Renal pelvis (tissue), 12 donors: ENCODE measurements at places on chromosomes 5 and 9.
A peak's percentile ranks its signal among the peaks of the same experiment; 100 is the strongest.

DNA sequence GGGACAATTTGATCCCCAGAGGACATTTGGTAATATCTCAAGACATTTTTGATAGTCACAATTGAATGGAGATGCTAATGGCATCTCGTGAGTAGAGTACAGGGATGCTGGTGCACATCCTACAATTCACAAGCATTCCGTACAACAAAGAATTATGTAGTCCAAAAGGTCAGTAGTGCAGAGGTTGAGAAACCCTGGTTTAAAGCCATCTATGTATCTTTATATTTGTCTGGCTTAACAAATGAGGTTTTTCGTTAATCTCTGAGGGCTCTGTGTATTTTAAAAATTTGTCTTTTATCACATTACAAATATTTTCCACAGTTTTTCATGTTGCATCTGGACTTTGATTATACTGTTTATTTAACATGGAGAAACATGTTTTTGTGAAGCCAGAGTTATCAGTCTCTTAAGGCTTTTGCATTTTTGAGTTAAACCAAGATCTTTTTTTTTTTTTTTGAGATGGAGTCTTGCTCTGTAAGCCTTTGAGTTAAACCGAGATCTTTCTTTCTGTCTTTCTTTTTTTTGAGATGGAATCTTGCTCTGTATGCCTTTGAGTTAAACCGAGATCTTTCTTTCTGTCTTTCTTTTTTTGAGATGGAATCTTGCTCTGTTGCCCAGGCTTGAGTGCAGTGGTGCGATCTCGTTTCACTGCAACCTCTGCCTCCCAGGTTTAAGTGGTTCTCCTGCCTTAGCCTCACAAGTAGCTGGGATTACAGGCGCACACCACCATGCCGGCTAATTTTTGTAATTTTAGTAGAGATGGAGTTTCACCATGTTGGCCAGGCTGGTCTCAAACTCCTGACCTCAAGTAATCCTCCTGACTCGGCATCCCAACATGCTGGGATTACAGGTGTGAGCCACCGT lies 2.8 kb downstream of the HSDL2 start:
- no peak for DNase-seq

DNA sequence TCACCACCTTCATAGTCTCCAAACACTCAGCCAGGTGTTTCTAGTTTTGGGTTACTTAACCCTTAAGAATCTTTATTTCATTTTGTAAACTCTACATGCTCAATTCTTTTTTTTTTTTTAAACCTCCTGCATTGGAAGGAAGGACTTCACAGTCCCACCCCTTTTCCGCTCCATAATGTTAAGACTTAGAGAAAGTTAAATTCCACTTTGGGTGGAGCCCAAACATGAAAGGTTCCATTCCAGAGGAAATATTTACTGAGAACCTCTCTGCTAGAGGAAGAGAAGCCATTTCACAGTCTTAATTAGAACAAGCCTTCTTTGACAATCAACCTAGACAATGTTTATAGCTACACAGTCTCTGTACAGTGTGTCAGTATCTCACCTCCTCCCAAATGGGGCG lies 312.3 kb downstream of the MLLT3 start:
- DNase-seq, result no peak

DNA sequence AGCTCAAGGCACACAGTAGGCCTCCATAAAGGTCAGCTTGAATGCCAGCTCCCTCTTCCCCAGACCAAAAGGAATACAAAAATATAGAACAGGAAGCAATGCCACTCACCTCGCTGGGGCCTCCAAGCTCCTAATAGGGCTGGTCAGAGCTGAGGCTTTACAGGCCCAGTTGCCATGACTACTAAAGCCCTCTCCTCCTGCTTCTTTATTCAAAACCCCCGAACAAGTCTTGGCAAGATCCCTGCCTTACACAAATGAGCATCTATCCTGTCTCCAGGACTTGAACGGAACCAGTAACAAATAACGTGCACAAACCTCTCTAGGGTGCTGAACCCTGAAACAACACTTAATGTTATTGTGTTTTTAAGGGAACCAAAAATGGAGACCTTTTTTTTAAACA lies 136.3 kb downstream of the SIL1 start:
- DNase-seq, result no peak

- no peak for DNase-seq
Observed at GRCh38 chr5:128252196-128252595, 168.6 kb downstream of the SLC12A2 start.

GRCh38 chr9:116232424-116233159 lies 79.0 kb downstream of the PAPPA start:
- no peak for DNase-seq

GRCh38 chr5:71955723-71956122 lies 151.6 kb upstream of the MAP1B start:
- no peak for DNase-seq

DNA sequence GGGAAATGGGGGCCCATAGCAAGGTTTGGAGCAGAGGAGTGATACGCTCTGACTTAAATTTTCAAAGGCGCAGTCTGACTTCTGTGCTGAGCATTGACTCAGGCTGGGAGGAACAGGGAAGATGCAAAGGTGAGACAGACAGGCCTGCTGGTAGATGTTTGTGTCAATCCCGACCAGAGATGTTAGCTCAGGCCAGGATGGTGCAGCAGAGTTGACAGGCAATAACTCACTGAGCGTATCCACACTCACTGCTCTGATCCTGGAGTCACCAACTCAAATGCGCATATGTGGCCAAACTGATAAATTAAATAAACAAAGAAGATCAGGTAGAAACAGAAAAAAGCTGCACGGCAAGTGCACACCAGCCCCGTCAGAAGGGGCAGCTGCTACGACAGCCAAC lies 95.3 kb downstream of the SPOCK1 start:
- no peak for DNase-seq

DNA sequence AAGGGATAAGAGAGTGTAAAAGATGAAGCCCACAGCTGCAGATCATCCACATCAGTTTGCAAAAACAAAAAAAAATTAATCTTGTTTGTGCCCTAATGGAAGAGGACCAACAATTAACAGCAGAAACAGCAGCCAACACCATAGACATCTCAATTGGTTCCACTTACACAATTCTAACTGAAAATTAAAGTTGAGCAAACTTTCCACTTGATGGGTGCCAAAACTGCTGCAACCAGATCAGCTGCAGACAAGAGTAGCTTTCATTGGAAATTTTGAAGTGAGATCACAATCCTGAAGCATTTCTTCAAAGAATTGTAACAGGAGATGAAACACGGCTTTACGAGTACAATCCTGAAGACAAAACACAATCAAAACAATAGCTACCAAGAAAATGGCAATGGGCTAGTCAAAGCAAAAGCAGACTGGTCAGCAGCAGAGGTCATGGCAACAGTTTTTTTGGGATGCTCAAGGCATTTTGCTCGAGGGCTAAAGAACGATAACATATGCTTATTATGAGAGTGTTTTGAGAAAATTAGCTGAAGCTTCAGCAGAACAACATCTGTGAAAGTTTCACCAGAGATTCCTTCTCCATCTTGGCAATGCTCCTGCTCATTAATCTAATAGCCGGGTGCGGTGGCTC lies 4.1 kb upstream of the RBM27 start:
- DNase-seq, result no peak

- no peak for DNase-seq
Observed at GRCh38 chr9:109468927-109469326, 29.2 kb downstream of the PTPN3 start.

GRCh38 chr9:15578714-15579113 lies 25.9 kb downstream of the CCDC171 start:
- DNase-seq, result no peak

DNA sequence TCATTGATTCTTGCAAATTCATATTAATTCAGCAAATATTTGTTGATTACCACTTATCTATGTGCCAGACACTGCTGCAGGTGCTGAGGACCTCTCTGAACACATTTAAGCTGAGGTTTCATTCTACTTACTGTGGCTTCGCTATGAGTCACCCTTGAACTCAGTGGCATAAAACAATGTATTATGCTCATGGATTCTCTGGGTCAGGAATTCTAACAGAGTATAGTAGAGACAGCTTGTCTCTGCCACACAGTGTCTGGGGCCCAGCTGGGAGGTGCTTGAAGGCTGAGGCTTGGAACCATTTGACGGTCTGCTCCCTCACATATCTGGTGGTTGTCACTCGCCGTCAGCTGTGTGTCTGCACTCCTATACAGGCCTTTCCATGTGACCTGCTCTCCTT lies 124.3 kb upstream of the NR3C1 start:
- DNase-seq, result no peak

DNA sequence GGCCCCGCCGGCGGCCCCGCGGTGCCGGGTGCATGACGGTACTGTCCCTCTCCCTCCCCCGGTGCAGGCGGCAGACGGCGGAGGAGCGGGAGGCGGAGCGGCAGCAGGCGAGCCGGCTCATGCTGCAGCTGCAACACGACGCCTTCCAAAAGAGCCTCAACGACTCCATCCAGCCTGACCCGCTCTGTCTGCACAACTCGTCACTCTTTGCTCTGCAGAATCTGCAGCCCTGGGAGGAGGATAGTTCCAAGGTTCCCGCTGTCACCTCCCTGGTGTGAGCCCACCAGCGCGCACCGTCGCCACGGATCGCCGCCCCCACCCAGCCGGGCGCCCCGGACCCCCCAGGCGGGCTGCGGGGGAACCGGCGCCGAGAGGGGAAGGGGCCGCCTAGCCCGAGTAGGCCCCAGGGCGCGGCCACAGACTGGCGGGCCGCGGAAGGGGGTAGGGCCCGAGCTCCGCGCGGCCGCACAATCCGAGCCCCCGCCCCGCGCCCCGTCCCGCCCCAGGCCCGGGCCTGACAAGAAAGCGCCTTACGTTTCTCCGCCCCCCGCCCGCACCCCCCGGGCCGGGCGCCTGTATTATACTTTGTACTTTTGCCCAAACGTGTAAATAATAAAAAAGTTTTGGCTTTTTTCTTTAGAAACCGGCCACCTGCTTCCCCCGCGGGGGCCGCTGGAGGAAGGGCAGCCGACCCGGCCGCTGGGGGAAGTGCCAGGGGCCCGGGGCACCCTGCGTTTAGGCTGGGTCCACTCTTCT lies 2.5 kb downstream of the TLX3 start:
- DNase-seq, result no peak

GRCh38 chr5:88145221-88145610 lies 123.4 kb downstream of the TMEM161B start:
- no peak for DNase-seq

GRCh38 chr9:137254624-137255447 lies at the start of gene NELFB:
Gene NELFB (plus strand): TSS chr9:137255327.
- DNase-seq, result peak; percentile 88

DNA sequence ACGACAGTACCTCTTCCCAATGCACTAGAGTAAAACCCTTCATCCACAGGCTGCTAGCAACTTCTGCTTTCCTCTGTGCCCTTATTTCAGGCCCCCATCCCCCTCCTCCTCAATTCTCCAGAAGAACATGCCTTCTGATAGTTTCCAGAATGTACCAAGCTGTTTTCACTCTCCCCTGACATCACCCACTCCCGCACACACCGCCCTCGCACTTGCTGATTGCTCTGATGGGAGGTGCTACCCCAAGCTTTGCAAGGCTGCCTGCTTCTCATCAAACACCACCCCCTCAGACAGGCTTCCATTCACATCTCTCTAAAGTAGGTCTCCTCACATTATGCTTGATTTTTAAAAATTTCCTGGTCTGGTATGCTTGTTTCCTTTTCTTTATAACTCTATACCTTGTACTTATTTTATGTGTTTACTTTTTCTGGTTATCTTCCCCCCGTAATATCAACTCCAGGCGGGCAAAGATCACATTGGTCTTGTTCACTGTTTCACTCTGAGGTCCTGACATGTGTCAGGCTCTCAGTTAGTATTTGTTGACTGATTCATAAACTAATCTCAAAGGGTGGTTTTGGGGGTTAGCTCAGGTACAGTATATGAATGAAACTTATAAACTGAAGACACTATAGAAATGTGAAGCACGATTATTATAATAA lies 91.0 kb upstream of the C9orf72 start:
- no peak for DNase-seq

GRCh38 chr9:21443849-21444625 lies 3.8 kb downstream of the IFNA1 start:
- DNase-seq, result no peak

DNA sequence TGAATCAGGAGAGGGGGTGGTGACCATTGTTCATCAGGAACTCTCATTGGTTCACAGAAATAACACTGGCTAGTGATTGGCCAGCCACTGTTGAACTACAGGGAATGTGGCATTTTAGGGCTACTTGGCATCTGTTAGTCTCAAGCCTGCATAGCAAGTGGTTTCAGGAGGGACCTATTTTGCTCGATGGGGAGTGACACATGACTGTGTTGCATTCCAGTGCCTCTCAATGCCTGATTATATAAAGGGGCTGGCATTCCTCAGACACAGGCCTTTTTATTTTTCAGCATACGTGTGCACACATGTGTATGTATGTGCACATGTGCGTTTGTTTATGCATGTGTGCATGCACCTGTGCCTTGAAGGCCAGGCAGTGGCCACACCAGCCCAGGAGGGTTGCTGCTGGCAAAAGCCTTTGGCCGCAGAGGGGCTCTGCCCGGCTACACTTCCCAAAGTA lies 23.2 kb downstream of the FGD3 start:
- no peak for DNase-seq

- no peak for DNase-seq
Observed at GRCh38 chr9:80437091-80437640, 865.4 kb downstream of the TLE4 start.

GRCh38 chr9:96217754-96218693 lies 84.0 kb downstream of the HSD17B3 start:
- DNase-seq, result peak; percentile 76

DNA sequence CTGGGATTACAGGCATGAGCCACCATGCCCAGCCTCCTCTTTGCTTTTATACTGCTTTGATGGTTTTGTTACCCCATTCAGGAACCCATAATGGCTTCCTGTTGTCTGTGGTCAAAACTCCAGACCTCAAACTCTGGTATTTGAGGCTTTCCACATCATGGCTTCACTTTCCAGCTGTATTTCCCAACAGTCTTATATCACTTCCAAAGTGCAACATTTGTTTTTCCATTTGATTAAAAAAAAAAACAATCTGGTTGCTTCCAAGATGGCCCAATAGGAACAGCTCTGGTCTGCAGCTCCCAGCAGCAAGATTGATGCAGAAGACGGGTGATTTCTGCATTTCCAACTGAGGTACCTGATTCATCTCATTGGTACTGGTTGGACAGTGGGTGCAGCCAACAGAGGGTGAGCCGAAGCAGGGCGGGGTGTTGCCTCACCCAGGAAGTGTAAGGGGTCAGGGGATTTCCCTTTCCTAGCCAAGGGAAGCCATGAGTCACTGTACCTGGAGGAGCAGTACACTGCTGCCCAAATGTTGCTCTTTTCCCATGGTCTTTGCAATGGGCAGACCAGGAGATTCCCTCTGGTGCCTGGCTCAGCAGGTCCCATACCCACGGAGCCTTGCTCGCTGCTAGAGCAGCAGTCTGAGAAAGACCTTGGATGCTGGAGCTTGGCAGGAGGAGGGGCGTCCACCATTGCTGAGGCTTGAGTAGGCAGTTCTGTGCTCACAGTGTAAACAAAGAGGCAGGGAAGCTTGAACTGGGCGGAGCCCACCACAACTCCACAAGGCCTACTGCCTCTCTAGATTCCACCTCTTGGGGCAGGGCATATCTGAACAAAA lies 458.4 kb downstream of the KDM4C start:
- no peak for DNase-seq

DNA sequence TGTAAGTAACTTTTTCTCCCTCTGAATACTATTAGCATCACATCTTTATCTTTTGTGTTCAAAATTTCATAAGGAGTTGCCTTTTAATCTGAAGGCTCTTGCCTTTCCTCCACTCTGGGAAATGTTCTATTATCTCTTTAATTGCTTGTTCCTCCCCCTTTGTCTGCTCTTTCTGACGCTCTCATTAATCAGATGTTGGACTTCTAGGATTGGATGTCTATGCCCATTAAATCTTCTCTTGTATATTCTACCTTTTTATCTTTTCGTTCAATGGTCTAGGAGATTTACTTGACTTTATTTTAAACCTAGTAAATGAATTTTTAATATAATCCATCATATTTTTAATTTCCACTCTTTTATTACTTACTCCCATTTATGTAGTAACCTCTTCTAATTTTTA lies 76.7 kb downstream of the MARCHF3 start:
- DNase-seq, result no peak
